Foreskin melanocyte (primary cell): ENCODE measurements at places on chromosomes 5 and 9.

GRCh38 chr5:173300389-173301047 is 27.7 kb downstream of the STC2 start:
- DNase-seq: no peak

- DNase-seq: no peak
Measured at GRCh38 chr5:11734369-11734768, 169.9 kb downstream of the CTNND2 start.

DNA sequence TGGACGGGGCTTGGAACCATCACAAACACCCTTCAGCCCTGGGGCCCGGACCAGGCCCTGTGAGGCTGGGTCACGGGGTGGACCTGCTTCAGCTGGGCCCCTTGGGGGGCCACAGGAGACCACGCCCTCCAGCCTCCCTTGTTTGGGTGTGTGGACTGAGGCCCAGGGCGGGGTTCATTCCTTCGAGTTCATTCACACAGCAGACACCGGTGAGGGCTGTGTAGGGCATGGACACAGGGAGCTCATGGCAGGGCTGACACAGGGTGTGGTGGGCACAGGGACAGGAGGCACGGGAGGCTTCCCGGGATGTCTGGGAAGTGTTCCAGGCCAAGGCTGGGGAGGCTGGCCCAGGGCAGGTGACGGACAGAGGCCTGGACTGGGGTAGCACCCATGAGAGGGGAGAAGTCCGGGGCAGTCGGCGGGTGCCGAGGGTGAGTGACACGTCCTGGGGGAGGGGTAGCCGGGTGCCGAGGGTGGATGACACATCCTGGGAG is 8.9 kb downstream of the DNLZ start:
- no peak for DNase-seq

GRCh38 chr5:59712836-59713497 is 180.6 kb downstream of the PDE4D start:
- no peak for DNase-seq

GRCh38 chr5:146667633-146668272 is 151.8 kb upstream of the GPR151 start:
- no peak for DNase-seq

GRCh38 chr5:34459908-34460307 is 196.2 kb upstream of the RAI14 start:
- no peak for DNase-seq

- no peak for DNase-seq
Measured at GRCh38 chr9:98778251-98778650, 18.1 kb downstream of the ANKS6 start.

DNA sequence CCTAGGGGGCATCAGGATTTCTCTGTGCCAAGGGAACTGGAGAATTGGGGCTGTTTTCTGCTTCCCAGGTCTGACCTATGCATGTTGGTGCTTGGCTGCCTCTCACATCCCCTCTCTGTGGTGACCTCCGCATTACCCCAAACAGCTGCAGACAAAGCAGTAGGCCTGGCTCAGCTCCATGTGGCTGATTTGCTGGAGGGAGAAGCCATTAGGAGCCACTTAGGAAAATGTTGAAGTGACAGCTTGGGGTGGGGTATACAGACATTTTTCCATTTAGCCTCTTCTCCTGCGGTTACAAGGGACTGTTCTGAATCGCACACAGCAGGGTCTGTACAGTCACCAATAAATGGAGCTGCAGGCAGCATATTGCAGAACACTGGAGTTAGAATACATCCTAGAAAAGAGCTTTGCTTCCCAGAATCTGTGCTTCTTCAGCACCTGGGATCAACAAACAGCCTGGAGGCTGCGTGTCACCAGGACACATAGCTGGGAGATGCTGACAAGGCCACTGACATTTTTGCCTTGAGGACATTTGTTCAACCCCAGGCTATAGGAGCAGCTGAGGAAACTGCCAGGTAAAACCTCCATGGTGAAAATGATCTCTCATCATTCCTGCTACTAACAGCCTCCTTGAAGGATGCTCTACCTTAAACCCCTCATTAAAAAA is 335.3 kb downstream of the DIRAS2 start:
- DNase-seq: no peak

DNA sequence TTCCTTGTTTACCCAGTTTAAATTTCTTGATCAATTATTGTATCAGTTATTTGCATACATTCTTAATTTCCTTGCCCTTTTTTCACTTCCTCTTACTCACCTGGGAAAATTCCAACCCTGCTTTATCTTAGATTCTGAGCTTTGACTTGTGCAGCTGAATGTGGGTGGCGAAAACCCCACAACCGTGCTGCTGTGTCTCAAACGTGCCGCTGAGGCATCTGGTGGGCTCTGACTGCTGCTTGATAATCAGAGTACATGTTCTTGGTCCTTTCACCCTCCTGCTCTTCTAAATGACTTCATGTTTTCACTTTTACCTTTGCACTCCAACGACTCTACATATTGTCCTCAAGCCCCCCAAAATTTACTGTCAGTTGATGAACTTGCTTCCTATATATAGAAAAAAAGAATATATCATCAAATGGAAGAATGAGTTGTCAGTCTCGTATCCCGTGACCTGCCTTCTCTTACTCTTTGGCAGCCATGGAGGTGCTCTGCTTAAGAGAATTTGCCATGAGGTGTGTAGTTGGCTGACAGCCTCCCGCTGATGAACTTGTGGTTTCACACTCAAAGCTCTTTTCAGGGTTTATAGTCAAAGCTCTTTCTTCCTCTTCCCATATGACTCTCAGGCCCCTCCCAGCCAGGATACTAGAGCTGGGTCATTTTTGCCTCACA is 14.0 kb upstream of the JAK2 start:
- no peak for DNase-seq

DNA sequence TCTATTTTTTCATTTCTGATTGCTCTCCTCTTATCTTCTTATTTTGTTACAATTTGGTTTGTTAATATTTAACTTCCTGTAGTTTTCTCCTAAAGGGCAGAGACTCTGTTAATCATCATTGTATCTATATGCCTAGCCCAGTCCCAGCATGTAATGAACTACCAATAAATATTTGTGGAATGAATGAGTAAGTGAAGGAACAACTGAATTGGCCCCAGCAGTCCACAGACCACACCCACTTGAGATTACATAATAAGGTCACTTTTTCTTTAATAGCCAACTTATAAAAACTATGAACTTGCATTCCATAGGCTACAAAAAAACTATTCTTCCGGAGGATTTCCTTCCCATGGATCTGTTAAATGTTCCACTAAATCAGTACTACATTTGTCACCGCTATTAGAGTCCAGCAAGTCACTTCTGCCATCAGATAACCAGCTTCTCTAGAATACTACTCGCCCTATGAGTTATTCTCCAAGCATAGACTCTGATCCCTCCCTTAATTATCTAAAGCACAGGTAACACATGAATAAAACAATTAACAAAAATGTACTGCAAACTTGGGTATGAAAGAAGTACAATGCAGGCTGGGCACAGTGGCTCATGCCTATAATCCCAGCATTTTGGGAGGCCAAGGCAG is 27.5 kb upstream of the TNPO1 start:
- peak; percentile 17 for DNase-seq
